ENCODE measurements at places on chromosomes 5 and 9. TPM values are rescaled to one million over a fixed set of nuclear protein-coding genes. Genes with fewer than 3 reads are reported as not detected.

The DMRT2 gene
- total RNA-seq = not detected

The MARCHF11 gene
- total RNA-seq = not detected

The PCAT7 gene
- total RNA-seq = not detected

The RASGRF2 gene
- total RNA-seq = 20.5 TPM

All from activated T-cell treated with anti-CD3 and anti-CD28 coated beads, Interleukin-2, amount 50 U/mL, for 72 hours (primary cell).